ENCODE measurements at places on chromosomes 2 and 18. TPM values are rescaled to one million over a fixed set of nuclear protein-coding genes. Genes with fewer than 3 reads are reported as not detected.

The AMER3 gene
- total RNA-seq: not detected

DNA sequence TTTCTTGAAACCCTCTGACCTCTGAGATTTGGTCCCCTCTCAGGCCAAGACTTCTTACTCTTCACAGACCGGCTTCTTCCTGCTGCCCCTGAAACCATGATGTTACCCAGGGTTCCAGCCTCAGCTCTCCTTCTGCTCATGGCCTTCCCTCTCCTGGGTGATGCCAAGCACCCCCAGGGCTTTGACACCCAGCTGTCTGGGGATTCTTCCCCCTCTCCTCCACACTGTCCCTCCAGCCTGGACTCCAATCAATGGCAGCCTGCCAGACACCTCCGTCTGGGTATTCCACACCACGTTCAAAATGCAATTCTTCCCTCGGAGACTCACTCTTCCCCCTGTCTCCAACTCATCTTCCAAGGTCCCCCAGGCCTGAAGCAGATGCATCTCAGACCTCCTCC is 25.0 kb downstream of the SPP2 start:
- no peaks in the 10 kb centered on the region for H3K4me1 ChIP-seq
- no peak overlapping the region for H3K4me3 ChIP-seq
- peaks cover 14% of the 10 kb centered on the region for H3K27me3 ChIP-seq
- no peak overlapping the region for H3K27ac ChIP-seq
- DNase-seq: no peak

The AOX1 gene
- total RNA-seq: 47.9 TPM

- no peak overlapping the region for H3K4me3 ChIP-seq
- no peak for DNase-seq
- peaks cover 18% of the 10 kb centered on the region for H3K4me1 ChIP-seq
- no peaks in the 10 kb centered on the region for H3K27me3 ChIP-seq
Observed at GRCh38 chr2:112886291-112886690, 24.7 kb upstream of the IL37 start.

DNA sequence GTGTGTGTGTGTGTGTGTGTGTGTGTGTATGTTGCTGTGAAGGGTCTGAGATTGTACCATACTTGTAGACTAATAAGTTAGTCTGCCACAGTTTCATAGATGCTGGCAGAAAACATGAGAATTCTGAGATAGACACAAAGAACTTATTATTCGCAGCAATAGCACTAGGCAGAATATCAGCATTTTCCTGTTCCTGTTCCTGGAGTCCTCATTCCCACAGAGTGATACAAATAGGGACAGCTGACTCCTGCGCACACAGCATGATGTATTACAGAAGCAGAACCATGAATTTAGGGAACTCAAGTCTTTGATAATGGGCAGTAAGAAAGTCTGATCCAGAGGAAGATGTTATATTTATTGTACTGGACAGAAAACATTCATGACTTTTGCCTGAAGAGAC is 1466.3 kb downstream of the DPP10 start:
- H3K27me3 ChIP-seq: no peaks in the 10 kb centered on the region
- no peak overlapping the region for H3K4me3 ChIP-seq
- DNase-seq: no peak
- H3K36me3 ChIP-seq: no peaks in the 10 kb centered on the region
- H3K4me1 ChIP-seq: no peaks in the 10 kb centered on the region
- no peak overlapping the region for H3K27ac ChIP-seq

DNA sequence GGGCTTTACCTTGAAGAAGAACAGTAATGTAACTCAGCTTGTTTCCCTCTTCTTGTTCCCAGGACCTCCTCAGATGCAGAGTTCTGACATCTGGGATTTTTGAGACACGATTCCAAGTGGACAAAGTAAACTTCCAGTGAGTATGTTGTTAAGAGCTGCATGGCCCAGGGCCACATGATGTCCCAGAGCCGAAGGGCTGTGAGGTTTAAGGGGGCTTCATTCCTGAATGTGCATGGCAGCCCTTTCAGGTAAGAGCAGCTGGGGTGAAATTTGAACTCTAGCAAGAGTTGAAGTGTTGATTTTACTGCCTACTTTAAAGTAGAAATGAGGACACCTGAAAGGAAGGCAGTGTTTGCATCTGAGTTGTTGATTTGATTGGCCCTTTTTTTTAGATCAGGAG is 13.3 kb downstream of the CHMP1B start:
- no peak overlapping the region for H3K4me3 ChIP-seq
- no peaks in the 10 kb centered on the region for H3K27me3 ChIP-seq
- no peaks in the 10 kb centered on the region for H3K36me3 ChIP-seq

- DNase-seq: no peak
- peaks cover 21% of the 10 kb centered on the region for H3K4me1 ChIP-seq
- no peaks in the 10 kb centered on the region for H3K27me3 ChIP-seq
- H3K36me3 ChIP-seq: no peaks in the 10 kb centered on the region
- no peak overlapping the region for H3K27ac ChIP-seq
- H3K4me3 ChIP-seq: no peak overlapping the region
Observed at GRCh38 chr2:161028581-161028980, 131.6 kb upstream of the TANK start.

GRCh38 chr18:13577091-13577697 is 149.2 kb downstream of the FAM210A start:
- H3K4me3 ChIP-seq: peak overlapping the region; percentile 45
- peak; percentile 75 for DNase-seq
- H3K27me3 ChIP-seq: peaks cover 33% of the 10 kb centered on the region
- no peak overlapping the region for H3K27ac ChIP-seq
- H3K4me1 ChIP-seq: peaks cover 5% of the 10 kb centered on the region

Data from GM23248 (cell line).